ENCODE measurements at places on chromosomes 13 and 19.

GRCh38 chr13:44378277-44378676, 4.7 kb downstream of the SERP2 start:
- H3K27ac ChIP-seq = no peak overlapping the region
- no peaks in the 10 kb centered on the region for H3K27me3 ChIP-seq
- H3K4me1 ChIP-seq = peaks cover 5% of the 10 kb centered on the region
- H3K4me3 ChIP-seq = no peak overlapping the region
- H3K36me3 ChIP-seq = no peaks in the 10 kb centered on the region

DNA sequence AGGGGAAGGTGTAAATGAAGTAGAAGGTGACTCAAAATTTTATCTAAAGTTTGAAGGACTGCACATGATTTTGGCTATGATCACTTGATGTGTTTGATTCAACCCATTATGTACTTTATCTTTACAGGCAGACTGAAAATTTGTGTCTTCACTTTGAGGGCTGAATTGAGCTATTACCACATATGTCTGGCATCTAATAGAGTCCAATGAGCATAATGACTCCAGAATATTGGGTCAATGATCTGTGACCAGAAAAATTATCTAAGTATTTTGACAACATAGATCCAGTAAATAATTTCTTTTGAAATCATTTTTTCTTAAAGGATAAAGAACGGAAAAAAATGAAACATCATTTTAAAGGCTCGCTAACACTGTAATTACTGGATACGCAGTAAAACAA, 2810.0 kb downstream of the PCDH9 start:
- no peaks in the 10 kb centered on the region for H3K27me3 ChIP-seq
- H3K4me1 ChIP-seq = no peaks in the 10 kb centered on the region
- no peak overlapping the region for H3K27ac ChIP-seq
- no peak overlapping the region for H3K4me3 ChIP-seq
- DNase-seq = no peak
- no peaks in the 10 kb centered on the region for H3K36me3 ChIP-seq

- no peaks in the 10 kb centered on the region for H3K36me3 ChIP-seq
- DNase-seq = no peak
- no peaks in the 10 kb centered on the region for H3K27me3 ChIP-seq
- no peak overlapping the region for H3K4me3 ChIP-seq
- H3K4me1 ChIP-seq = no peaks in the 10 kb centered on the region
These were observed 59.6 kb downstream of the DCT start for GRCh38 chr13:94419925-94420305.

DNA sequence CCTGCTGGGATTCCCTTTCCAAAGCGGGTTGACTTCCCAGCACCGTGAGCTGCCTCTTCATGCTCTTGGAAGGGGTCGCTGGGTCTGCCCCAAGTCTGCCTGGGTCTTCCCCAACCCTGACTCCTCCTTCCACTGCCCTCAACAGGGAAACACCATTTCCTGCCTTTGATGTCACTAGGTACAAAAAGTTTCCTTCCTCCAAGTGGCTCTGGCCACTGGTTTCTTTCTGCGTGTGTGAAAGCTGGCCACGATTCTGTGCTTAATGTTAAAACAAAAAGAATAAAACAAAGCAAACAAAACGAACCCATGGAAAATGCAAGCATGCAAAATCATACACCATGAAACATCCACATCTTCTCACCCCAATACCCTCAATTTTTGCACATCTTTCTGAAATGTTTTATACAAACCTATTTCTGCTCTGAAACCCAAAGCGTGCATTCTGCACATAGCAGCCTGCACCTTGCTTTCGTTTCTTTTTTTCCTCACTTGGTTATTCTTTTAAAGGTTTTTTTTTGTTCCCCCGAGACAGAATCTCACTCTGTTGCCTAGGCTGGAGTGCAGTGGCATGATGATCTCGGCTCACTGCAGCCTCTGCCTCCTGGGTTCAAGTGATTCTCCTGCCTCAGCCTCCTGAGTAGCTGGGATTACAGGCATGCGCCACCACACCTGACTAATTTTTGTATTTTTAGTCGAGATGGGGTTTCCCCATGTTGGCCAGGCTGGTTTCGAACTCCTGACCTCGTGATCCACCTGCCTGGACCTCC, 12.5 kb upstream of the TNFSF9 start:
- no peak for DNase-seq
- no peaks in the 10 kb centered on the region for H3K27me3 ChIP-seq
- no peaks in the 10 kb centered on the region for H3K4me1 ChIP-seq
- no peaks in the 10 kb centered on the region for H3K36me3 ChIP-seq
- no peak overlapping the region for H3K27ac ChIP-seq
- H3K4me3 ChIP-seq = no peak overlapping the region

GRCh38 chr19:18591735-18592385, 3.3 kb downstream of the REX1BD start:
- H3K36me3 ChIP-seq = no peaks in the 10 kb centered on the region
- H3K27me3 ChIP-seq = no peaks in the 10 kb centered on the region
- H3K4me3 ChIP-seq = no peak overlapping the region
- H3K4me1 ChIP-seq = peaks cover 19% of the 10 kb centered on the region

- H3K27me3 ChIP-seq = no peaks in the 10 kb centered on the region
- H3K27ac ChIP-seq = peak overlapping the region; percentile 56
- no peaks in the 10 kb centered on the region for H3K36me3 ChIP-seq
- no peak for DNase-seq
- H3K4me1 ChIP-seq = no peaks in the 10 kb centered on the region
These were observed 208.0 kb downstream of the DLEU7 start for GRCh38 chr13:50635504-50635903.
